Immature natural killer cell (primary cell): ENCODE measurements at places on chromosomes 7 and 10. TPM values are rescaled to one million over a fixed set of nuclear protein-coding genes. Genes with fewer than 3 reads are reported as not detected.

The KLHDC10 gene
- polyA plus RNA-seq = 2.7 TPM

The PBLD gene
- polyA plus RNA-seq = 1.5 TPM

The SUGCT gene
- not detected for polyA plus RNA-seq

The ZNF503 gene
- polyA plus RNA-seq = 0.09 TPM

The MBL2 gene
- polyA plus RNA-seq = not detected

The INMT gene
- polyA plus RNA-seq = not detected

The MMD2 gene
- polyA plus RNA-seq = not detected

The MCM7 gene
- polyA plus RNA-seq = 40.3 TPM
